CD4-positive, alpha-beta T cell treated with Interleukin-17A for 1 hour (primary cell): ENCODE measurements at places on chromosomes 11 and 22.

GRCh38 chr11:45745065-45745811 lies 59.7 kb upstream of the SLC35C1 start:
- no peak for DNase-seq

- DNase-seq = no peak
These were observed 2.0 kb upstream of the TESMIN start for GRCh38 chr11:68753300-68753699.

GRCh38 chr11:44003736-44004451 lies 43.9 kb upstream of the ACCSL start:
- no peak for DNase-seq

DNA sequence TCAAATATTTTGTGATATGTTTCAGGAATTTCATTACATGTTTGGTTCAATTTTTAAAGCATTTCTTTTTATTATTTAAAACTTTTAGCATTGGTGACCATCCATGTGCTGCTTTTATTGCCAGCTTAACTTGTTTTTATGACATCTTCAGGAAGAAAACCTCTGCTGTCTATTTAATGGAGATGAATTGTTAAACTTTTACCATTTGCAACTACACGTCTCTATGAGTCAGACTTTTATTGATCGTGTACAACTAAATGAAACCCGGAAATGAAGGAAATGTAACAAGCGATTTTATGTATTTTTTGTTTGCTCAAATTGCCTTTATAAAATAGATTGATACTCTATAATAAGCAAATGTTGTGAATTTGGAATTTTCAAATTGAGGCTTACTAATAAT lies 113.0 kb downstream of the PTPRJ start:
- DNase-seq = no peak

- no peak for DNase-seq
These were observed 342.3 kb downstream of the LARGE1 start for GRCh38 chr22:33577862-33578411.

GRCh38 chr11:42043312-42043711 lies 583.9 kb upstream of the LRRC4C start:
- no peak for DNase-seq

- no peak for DNase-seq
These were observed 69.1 kb upstream of the AKIP1 start for GRCh38 chr11:8841899-8842298.

- no peak for DNase-seq
These were observed 257.0 kb upstream of the C11orf87 start for GRCh38 chr11:109165035-109165434.

DNA sequence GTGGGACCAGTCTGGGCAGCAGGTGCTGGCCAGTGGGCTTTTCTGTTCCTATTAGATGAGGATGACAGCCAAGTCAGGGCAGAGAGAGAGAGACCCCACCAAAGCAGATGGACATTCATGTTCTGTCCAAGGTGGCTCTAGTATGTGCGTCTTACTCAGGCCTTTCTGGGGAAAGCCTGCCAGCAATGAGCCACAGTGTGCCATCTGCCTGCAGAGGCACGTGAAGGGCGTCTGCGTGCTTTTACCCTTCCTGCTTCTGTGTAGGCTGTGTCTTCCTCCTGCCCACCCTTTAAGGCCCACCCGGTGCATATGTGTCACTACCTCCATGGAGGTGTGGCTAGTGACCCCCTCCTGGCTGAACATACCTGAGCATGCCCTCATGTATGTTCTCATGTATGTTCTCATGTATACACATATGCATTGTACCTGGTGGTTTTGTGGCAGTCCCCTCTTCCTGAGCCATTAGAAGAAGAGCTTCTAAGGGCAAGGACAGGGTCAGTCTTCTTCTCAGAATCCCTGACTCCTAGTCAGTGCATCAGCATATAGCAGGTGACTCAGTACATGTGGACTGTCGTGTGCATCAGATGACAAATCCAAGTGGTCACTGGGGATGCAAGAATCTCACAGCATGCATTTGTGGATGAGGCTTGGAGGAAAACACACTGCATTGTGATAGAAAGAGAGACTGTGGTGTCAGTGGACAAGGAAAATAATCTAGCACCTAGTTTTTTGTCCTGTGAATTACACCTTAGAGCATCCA lies 90.4 kb upstream of the YWHAH start:
- DNase-seq = no peak

GRCh38 chr11:100922121-100922520 lies 207.5 kb downstream of the PGR start:
- DNase-seq = no peak

- no peak for DNase-seq
These were observed 65.8 kb downstream of the LRRC32 start for GRCh38 chr11:76604626-76605241.

DNA sequence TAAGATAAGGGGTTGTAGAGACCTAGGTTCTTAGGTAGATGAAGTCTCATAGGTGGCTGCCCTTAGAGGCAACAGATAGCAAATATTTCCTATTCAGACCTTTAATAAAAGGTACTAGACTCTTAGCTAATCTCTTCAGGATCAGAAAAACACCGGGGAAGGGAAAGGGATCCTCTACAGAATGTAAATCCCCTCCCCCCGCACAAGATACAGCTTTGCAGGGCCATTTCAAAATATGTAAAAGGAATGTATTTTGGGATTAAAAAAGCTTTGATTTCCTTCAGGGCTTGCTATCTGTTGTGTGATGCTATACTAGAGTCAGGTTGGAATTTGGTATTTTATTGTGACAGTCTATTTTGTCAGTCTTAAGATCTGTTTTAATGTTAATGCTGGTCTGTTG lies 113.2 kb downstream of the SWAP70 start:
- no peak for DNase-seq

- peak; percentile 78 for DNase-seq
These were observed 2.8 kb downstream of the MYH9 start for GRCh38 chr22:36384766-36385481.

GRCh38 chr11:102226702-102227490 lies 90.4 kb upstream of the BIRC3 start:
- no peak for DNase-seq

- DNase-seq = no peak
These were observed 82.7 kb downstream of the RPL27A start for GRCh38 chr11:8765294-8765693.

- no peak for DNase-seq
These were observed 122.2 kb upstream of the NCAM1 start for GRCh38 chr11:112839051-112839450.

- peak; percentile 85 for DNase-seq
These were observed 3.2 kb downstream of the MYEOV start for GRCh38 chr11:69296890-69297786.
